HT1080 (cell line): ENCODE measurements at places on chromosomes 2 and 18. TPM values are rescaled to one million over a fixed set of nuclear protein-coding genes. Genes with fewer than 3 reads are reported as not detected.
A peak's percentile ranks its signal among the peaks of the same experiment; 100 is the strongest.

LRRTM4 gene
- 0.03 TPM in 1 of 2 replicates, not detected in the other for total RNA-seq

C1GALT1C1L gene
- 0.87 and 1.7 TPM in 2 replicates for total RNA-seq

GRCh38 chr2:207269038-207269437, 103.3 kb upstream of the KLF7 start:
- no peak for DNase-seq

DNA sequence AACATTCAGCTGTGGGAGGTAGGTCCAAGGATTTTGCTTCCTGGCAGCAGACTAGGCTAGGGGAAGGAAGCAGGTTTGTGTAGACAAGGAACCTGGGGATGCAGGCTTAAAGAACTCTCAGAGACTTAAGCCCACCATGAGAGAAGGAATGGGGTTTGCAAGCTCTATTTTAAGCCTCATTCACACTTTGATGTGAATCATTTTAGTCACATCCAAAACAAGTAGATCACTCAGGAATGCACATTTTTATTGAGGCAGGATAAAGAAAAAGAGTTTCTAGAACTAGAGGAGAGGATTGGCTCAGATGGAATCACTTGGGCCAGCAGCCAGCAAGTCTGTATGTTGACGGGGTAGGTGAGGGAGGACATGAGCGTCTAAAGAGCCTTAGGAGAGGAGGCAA, 3.3 kb upstream of the NAPG start:
- no peak for DNase-seq

DNA sequence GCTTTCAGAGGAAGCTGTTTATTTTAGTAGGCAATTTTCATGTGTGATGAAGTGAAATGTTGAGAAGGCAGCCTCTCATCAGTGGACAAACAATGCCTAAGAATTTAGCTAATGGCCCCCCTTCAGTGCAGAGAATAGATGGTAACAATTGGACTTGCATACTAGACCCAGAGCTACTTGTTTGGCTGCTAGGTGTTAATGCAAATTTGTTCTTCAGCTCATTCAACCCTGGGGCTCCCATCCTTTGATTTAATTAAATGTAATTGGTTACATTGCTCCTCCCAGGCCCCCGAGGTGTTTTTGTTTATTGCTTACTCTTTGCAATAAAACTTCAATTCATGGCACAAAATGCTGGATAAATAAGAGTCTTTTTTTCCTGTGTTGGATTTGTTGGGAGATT, 68.6 kb downstream of the CAMKMT start:
- no peak for DNase-seq

DNA sequence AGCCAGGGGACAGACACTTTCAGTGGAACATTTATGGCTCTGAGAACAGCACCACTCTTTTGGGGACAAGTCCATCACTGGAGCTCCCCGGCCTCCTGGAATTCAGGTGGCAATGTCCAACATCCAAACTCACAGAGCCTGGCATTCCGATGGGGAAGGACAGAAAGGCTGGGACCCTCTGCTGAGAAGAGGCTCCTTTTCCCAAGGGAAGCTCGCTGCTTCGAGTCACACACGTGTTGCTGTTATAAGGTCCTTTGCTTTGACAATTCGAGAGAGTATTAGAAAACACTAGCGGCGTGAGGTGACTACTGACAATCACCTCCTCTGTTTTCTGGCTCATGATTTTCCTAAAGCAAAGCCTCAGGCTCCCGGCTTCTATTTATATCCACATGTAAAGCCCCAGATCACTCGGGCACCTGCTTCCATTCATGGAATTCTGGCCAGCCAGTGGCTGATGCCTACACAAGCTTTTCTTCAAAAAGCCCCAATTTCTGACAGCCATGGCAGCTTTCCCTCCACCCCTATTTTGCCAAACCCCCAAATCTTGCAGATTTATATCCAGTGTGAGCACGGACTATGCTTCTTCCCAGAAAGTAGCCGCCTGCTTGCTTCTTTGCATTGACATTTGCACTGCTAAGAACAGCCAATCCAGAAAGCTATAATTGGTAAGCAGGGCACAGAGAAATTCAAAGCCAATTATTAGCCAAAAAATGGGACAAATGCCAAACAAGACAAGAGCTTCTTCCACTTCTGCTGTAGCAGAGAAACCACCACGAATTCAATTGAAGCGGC, 67.3 kb downstream of the NDUFA10 start:
- DNase-seq, result no peak

DNA sequence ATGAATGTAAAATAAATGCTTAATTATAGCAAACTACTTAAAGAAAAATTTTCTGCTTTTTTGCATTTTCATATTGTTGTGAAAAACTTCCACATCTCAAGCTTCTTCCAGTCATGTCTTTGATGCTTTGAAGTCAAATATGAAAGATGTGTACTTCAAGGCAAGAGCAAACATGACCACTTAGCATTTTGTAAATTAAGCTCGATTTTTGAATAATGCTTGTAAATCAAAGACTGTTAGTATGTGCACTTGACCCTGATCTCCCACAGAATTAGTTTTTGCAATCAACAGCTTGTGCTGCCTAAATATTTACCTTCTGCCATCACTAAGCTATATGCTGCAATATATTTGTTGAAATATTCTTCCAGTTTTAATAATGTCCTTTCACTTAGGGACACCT, 486.1 kb upstream of the ID2 start:
- DNase-seq, result no peak

DNA sequence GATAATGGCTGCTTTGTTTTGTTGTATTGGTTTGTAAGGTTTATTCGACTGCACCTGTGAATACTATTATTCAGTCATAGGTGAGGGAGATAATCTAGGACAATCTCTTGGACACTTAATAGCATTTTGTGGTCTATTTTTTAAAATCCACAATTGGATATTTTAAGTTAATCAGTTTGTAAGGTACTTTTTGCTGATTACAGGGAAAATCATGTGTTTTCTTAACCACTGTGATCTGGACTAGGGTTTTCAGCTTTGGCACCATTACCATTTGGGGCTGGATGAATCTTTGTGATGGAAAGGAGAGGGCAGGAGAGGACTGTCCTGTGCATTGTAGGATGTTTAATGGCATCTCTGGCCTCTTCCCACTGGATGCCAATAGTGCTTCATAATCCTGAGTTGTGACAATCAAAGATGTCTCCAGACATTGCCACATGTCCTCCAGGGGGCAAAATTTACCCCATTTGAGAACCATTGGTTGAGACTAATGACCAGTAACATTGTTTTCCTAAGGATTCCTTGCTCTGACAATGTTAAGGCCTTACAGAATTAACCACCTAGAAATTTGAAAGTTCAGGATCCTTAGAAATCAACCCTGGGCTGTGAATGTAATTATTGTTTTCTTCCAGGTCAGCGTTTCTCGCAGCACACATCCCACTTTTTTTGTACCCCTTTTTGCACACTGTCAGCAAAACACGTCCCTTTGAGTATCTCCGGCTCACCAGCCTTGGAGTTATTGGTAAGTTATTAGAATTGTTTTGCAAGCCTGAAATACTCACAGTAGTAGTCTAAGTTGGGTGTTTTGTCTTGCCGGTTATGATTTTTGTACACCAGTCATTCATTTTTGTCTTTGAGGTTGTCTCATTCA, 15.6 kb downstream of the CNOT9 start:
- no peak for DNase-seq

DNA sequence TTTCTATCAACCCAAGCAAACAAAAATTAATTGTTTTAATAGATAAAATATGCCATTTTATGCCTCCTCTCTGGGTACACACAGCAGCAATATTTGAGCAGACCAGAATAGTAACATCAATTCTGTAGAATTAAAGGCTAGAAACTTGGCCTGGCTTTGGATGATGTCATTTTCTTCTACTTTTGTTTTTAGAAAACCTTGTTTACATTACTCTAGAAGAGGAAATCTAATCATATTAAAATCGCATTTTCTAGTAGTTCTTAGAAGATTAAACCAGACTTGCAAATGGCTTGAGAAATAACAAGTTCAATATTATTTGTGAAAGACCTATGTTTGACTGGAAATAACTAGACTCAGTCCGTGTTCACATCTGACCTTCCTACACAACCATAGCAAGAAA, 102.3 kb upstream of the RFX8 start:
- DNase-seq, result no peak

- peak; percentile 84 for DNase-seq
These were observed 253.4 kb downstream of the ETAA1 start for GRCh38 chr2:67650291-67651133.

DNA sequence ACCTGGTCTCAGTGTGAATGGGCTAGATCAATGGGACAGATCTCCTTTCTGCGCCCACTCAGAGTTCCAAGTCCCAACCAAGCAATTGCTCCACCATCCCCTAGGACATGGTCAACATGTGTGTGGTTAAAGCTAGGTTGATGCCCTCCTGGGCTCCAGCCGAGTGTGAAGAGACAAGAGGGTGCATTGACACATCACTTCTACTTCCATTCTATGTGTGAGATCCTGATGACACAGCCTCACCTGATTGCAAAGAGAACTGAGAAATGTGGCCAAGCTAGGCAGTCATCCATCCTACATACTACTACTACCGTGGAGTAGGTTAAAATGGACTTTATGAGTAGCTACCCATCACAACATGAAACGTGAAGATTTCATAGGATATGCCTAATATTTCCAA, 106.8 kb downstream of the NCKAP5 start:
- no peak for DNase-seq

GRCh38 chr18:79615586-79615985, 64.0 kb upstream of the CTDP1 start:
- DNase-seq, result no peak

DNA sequence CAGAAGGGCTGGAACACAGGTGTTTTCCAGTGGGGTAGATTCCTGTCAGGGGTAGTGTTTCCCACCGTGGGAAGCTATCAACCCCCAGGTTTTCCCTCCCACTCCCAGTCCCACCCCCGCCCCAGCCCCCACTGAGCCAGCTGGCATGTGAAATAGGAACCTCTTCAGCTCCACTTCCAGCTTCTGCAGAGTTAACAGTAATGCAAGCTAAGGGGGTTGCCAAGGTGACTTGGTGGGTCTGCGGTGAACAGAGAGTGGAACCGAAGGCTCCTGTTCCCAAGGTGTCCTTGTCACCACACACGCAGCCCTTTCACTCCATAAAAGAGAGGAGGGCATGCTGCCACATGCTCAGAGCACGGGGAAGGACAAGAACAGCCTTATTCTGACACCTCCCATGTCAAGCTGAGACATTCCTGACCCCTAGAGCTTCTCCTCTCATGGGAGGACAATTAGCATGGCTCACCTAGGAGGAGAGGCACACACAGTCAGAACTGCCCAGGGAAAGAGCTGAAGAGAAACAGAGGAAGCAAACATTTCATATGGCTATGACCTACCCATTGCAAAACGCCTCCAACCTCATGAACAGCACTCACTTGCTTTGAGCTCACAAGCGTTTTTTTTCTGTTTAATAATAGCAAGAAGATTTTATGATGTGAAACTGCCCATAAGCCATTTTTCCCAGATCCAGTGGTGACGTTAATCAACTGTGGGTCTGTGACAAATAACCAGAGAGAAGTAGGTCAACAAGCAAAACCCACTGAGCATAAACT, 39.8 kb upstream of the TBC1D8 start:
- DNase-seq, result no peak

GRCh38 chr2:202072737-202073401, at the start of gene KIAA2012:
Gene KIAA2012, plus strand, starts transcription at chr2:202073255. Its CDS starts 373 bp downstream, at chr2:202073628.
- no peak for DNase-seq

DNA sequence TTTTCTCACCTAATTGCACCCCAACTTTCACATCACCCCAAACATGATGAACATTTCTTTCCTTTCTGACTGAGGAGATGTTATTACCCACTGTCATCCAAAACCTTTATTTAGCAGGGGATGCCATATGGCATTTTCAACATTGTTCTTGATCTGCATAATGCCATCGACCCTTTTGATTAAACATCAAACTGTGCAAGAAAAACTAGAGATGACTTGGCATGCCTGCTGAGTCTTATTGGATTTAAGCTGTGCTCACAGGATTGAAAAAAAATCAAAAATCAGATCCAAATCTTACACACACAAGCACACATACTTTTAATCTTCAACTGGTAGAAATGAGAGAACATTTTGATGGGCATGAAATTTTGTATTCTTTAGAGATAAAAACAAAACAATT, 536.0 kb downstream of the TMX3 start:
- DNase-seq, result no peak

DNA sequence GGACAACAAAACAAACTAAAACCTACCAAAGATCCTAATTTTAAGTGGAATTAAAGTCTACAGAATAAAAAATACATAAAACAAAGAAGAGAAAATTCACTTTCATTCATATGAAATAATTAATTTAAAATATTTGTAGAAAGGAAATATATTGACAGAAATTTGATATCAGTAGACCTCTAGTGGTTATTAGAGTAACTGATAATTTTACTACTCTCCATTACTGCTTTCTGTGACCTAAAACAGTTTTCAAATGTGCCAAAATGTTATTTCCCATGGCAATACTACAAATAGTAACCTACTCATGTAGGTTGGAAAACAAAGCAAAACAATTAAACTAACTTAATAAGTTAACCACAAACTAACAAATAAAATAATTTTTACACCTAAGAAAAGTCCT, 147.1 kb downstream of the NOL4 start:
- DNase-seq, result no peak

GRCh38 chr2:111627256-111627655, 256.7 kb downstream of the ANAPC1 start:
- no peak for DNase-seq

DNA sequence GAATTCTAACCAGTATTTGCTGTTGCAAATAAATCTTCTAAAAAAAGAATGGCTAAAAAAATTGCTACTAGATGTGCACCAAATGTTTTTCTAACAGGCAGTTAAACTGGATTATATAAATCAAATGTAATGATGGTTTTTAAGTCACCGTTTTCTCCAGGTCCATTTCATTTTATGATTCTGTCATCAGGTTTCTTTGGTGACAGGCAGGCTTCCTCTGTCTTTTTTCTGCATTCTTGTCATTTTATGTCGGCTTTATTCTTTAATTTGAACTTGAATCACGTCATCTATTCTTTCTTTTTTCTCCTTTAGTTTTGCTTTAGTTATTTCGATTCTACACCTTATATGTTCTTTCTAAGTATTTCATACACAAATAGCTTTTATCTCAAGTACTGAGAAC, 212.5 kb downstream of the SOCS6 start:
- no peak for DNase-seq
